Left kidney (tissue), 8 donors: ENCODE measurements at places on chromosomes 4 and X. TPM values are rescaled to one million over a fixed set of nuclear protein-coding genes. Genes with fewer than 3 reads are reported as not detected.

The PNMA6F gene
- polyA plus RNA-seq: 0.15 TPM

The SPIN2A gene
- 4.3 TPM for polyA plus RNA-seq

The GRPR gene
- polyA plus RNA-seq: 0.50 TPM

The BGN gene
- polyA plus RNA-seq: 148 TPM

DNA sequence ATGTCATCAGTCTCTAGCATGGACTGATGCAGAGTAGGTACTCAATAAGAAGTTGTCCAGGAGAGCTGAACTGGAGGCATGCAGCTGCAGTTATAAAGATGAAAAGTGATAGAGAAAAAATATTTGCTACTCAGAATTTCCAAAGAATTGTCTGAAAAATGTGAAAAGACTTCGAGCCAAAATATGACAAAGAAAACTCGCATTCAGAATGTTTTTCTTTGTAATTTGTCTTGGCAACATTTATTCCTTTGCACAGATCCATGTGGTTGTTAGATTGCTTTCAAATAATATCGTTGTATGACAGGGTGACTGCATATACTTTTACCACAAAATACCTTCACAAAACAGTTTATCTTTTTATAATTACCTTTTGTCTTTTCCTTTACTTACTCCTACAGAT, 128.0 kb upstream of the SLC4A4 start:
- DNase-seq: no peak

DNA sequence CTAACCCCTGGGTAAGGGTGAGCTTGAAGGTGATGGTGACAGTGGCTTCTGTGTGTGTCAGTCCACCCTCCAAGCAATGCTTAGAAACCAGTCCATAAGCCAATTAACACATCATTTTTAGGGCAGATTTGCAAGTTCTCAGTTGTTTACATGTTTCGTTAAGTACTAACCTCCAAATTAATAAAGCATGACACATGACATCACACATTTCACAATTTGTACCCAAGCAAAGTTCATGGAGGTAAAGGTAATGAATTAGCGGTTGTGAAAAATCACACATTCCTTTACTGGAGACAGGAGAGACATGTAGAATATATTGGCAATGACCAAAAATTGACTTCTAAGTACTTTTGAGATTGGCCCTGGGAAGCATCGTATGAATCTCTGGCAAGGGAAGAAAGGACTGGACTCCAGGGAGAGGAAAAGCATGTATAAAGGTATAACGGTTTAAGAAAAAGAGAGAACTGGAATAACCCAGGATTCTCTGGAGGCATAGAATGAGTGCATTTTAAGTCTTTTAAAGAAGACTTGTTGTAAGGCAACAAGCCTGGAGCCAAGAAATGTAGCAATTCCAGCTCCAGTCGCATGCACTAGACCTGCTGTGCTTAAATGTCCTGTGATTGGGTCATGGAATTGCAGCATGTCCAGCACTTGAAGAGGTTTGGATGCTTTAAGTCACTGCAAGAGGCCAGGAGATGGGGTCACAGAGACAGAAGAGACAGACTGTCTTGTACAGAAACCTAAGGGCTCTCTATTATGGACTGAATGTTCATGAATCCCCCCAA, 34.1 kb downstream of the TRIM2 start:
- DNase-seq: no peak

DNA sequence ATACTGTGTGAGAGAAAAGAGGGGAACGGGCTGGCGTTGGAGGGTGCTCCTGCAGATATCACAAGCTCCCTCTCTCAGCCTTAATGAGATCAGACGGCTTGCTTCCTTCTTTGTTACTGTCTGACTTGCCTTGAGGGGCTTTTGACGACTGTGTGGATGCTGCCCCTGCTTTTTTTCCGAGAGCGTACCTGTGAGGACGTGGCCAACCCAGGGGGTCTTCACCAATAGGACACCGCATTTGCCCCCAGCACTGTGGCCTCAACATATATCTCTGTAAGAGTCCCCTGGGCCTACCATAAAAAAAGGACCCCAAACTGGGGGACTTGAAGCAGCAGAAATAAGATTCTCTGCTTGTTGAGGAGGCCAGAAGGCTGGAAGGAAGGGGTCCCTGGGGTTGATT, 143.9 kb downstream of the SHOX start:
- no peak for DNase-seq

DNA sequence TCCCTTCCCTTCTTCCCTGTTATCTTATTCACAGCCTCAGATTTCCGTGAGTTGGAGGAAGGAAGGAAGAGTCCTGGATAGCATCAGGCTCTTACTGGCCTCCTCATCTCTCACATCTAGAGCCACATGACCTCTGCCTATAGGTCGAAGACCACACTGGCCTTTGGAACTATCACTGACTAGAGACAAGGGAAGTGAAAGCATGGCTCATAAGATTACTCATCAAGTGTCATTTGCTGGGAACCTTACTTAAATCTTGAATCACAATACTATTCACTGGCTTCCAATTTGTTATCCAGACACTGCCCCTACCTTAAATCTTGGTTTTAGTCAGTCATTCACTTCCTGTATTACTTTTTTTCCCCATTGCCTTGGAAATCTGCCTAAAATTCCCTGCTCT, 61.6 kb upstream of the MTMR8 start:
- no peak for DNase-seq
